ENCODE measurements at places on chromosomes 2 and 18.
A peak's percentile ranks its signal among the peaks of the same experiment; 100 is the strongest.

DNA sequence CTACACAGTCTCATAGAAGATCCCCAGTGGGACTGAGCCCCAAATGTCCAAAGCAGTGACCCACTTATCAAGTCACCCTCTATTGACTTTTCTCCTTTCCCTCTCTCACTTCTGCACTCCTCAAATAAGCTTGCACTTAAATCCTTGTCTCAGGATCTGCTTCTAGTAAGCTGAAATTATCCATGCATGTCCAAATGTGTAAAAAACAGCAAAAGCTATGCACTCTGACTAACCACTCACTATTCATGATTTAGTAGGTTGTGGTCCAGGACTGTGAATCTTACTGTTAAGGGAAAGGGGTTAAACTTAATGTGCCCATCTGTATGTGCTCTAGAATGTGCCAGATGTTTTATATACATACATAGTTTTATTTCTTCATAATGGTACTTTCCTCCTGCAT, 115.4 kb downstream of the SCG2 start:
- DNase-seq = no peak

DNA sequence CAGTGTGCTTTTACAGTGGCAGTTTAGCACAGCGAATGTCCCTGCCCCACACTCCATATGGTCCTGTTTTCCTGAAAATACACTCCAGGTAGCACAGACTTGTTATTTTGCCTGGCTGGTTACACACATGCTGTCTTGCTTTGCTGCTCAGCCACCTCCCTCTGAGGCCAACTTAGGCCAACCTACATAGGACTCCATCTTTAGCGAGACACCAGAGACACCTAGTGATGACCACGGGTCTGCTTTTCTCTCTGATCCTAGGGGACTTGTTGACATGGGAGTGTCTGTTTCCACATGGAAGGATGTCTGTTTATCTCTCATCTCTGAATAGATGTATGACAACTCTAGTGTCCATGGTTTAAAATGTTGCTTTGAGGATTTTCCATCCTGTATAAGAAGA, 43.3 kb downstream of the PLEKHB2 start:
- DNase-seq = peak; percentile 24

GRCh38 chr18:27413495-27414401, 228.6 kb upstream of the CHST9 start:
- no peak for DNase-seq

- no peak for DNase-seq
Observed at GRCh38 chr2:237686659-237687136, 59.3 kb downstream of the LRRFIP1 start.

GRCh38 chr2:212940816-212941215, 210.6 kb downstream of the IKZF2 start:
- DNase-seq = no peak

GRCh38 chr2:144364944-144365738, 154.8 kb downstream of the ZEB2 start:
- DNase-seq = no peak

GRCh38 chr2:45610281-45611019, 617 bp downstream of the SRBD1 start:
- DNase-seq = peak; percentile 80

GRCh38 chr2:168114619-168115018, 132.8 kb downstream of the STK39 start:
- DNase-seq = no peak

DNA sequence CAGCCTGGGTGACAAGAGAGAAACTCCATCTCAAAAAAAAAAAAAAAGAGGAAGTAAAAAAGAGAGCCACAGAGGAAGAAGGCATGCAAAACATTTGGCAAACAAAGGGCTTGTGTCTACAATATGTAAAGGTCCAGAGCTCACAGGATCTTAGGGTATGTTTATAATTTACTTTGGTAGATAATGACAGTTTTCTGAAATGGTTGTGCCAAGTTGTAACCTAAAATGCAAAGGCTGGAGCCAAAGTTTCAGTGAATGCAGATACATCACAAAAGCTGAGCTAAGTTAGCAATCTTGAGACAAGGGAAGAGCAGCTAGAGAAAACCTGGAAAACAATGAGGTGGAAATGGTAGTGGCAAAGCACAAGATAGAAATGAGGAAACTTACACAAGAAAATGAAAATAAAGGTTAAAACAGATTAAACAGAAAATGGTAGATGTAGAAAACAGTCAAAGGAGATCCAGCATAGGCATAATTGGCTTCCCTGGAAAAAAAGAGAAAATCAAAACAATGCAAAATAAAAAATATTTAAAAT, 77.5 kb upstream of the HK2 start:
- peak; percentile 85 for DNase-seq

DNA sequence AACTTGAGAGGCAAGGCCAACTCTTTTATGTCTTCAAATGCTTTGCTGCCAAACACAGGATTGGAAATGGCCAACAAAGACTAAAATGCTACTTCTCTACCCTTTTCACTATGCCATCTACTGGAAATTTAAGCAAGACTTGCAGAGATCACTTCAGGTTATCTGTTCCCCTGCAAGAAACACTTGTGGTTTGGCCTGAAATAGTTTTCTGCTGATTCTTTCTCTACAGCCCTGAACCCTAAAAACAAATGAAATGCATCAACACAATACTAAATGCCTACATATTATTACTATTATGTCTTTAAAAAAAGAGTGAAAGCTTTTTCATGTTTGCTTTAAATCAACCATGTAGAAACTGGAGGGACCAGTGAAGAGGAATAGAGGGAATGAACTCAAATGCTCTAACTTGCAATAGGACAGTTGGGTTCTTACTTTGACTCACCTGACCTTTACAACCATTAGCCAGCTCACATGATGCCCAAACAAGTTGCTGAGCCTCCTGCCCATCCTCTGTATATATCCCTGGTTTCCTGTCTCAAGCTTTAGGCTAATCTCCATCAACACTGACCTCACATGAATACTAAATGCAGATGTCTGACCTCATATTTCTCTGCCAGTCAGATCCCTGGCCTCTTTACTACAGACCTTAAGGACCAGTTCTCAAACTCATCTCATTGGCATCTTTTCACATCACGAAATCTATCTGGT, 17.5 kb upstream of the ADAM17 start:
- DNase-seq = no peak

DNA sequence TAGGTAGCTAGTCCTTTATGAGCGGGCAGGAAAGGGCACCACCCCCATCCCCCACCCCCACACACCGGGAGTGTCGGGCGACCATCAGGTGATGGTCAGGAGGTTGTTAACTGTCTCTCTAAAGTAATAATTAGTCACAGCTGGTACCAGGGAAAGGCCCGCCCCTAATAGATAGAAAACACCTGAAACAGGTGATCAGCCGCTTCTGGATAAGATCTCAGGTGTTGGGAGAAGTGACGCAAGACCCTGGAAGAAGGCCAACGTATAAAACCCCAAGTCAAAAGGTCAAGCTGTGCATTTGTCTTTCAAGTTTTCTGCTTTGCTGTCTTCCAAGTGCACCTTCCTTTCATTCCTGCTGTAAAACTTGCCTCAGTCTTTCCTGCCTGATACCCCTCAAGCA, 59.6 kb upstream of the LINC00305 start:
- DNase-seq = no peak

- no peak for DNase-seq
Observed at GRCh38 chr2:152729844-152730243, 11.4 kb downstream of the ARL6IP6 start.

- DNase-seq = no peak
Observed at GRCh38 chr18:67331857-67332256, 184.7 kb downstream of the DSEL start.

GRCh38 chr2:230262246-230262645, 36.7 kb downstream of the SP140 start:
- DNase-seq = no peak

- DNase-seq = no peak
Observed at GRCh38 chr2:188916736-188917135, 57.4 kb upstream of the COL3A1 start.

GRCh38 chr2:20176760-20177159, 48.2 kb downstream of the SDC1 start:
- DNase-seq = no peak

DNA sequence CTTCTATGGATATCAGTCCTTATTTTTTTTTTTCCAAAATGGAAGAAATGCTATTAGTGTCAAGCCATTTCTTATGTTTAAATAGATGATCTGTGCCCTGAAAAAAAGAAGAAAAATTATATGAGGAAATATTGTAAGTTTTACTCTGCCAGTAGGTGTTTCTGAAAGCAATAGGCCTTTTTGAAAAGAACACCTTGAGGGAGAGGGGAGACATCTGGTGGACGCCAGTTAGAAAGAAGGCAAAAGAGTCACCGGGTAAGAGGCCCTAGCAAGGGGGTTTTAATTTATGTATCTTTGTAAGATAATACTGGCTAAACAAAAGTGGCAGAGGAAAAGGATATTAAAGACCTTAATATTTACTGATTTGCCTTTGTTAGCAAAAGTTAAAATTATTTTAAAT, 56.1 kb downstream of the DYNAP start:
- DNase-seq = peak; percentile 79

GRCh38 chr2:161228511-161229240, 68.4 kb downstream of the TANK start:
- DNase-seq = no peak

- DNase-seq = no peak
Observed at GRCh38 chr2:44063033-44063432, 67.2 kb upstream of the LRPPRC start.

GRCh38 chr2:7620255-7620654, 703.0 kb downstream of the RNF144A start:
- DNase-seq = no peak

DNA sequence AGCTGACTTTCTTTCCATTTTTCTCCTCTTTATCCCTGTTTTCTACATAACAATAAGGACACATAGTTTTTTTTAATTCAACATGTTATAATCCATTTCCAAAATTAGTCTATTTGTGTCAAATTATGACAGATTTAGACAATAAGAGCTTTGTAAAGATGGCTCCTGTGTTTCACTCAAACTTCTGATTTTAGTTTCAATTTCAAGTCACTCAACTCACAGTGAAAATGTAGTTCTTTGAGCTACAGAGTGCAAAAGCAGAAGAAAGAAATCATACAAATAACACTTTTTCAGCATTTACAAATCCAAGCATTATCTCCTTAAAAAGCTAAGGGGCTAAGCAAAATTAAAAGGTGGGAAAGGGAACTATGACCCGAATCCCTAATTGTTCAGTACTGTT, 340.7 kb upstream of the TRIB2 start:
- DNase-seq = no peak

DNA sequence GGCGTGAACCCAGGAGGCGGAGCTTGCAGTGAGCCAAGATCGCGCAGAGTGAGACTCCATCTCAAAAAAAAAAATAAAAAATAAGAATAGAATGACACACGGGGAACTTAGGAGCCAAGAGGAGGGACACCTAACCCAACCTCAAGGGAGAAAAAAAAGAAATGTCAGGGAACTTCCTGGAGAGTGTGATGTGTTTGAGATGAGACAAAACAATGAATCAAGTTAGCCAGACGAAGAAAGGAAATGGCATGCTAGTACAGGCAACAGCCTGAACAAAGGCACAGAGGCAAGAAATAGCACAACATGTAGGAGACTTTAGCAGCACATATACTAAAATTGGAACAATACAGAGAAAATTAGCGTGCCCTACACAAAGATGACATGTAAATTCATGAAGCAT, 36.7 kb upstream of the PAPOLG start:
- no peak for DNase-seq

DNA sequence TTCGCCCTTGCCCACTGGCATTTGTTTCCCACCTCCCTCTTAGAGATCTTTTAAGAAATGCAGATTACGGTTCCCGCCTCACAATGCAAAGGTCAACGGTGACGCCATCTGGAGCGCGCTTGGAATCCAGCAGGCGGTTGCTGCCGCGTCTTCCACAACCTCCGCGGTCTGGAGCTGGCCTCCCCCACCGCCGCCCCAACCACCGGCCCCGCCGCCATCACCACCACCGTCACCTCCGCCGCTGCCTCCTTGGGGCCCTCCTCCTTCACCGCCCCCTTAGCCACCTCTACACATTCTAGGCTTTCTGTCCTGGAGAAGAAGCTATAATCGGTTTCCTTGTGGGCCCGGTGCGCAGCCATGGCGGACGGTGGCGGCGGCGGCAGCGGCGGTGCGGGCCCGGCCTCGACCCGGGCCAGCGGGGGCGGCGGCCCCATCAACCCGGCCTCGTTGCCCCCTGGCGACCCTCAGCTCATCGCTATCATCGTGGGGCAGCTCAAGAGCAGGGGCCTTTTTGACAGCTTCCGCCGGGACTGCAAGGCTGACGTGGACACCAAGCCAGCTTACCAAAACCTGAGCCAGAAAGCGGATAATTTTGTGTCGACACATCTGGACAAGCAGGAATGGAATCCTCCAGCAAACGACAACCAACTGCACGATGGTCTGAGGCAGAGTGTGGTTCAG, at the start of gene BOD1L2:
Gene BOD1L2 (plus strand): TSS at position 132 of the 681 bp plus-strand sequence. CDS start 226 bp downstream, at position 358.
- no peak for DNase-seq

GRCh38 chr18:74949611-74950010, 259.3 kb downstream of the PTGR3 start:
- no peak for DNase-seq

- no peak for DNase-seq
Observed at GRCh38 chr2:235727174-235727573, 233.3 kb downstream of the AGAP1 start.

DNA sequence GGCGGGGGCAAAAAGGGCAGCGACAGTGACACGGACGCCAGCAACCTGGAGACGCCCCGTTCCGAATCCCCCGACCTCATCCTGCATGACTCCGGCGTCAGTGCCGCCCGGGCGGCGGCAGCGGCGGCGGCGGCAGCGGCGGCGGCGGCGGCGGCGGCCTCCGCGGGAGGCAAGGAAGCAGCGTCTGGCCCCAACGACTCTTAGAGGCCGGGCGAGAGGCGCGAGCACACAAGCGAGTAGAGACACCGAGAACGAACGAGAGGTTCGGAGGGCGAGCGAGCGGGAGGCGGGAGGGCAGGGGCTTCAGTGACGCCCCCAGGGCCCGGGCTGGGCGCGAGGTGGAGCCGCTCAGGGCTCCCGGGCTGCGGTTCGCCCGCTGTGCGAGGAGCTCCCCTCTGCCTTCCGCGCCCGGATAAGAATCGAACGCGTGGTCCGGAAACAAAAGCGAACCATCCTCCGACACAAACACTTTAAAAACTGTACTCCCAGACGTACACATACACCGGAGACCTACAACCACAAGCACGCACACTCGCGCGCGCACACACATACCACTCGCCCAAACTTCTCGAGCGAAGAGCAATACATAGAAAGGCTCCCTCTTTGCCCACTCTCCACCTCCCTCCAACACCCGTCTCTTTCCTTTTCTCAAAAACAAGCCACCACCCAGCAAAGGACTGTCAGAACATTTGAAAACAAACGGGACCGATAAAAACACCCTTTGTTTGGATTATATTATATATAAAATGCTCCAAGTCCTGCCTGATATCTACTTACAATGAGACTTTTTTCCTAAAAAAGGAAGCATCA, 2.8 kb downstream of the SP9 start:
- peak; percentile 56 for DNase-seq

DNA sequence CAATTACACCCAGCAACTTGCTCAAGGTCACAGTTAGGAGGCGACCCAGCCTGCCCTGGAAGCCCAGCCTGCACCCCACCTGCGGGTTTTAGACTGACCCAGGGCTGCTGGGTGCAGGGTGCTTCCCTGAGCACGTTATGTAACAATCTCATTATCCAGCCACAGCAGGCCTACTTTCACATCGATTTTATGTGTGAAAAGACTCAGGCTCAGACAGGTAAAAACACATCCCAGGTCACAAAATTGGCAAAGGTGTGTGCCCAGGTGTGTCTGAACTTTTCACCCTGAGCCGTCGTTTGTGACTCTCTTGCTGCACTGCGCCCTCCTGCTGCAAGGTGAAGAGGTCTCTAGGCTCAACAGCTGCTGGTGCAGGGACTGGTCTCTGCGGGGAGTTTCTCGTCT, 668.2 kb upstream of the HS6ST1 start:
- no peak for DNase-seq
